Stimulated activated CD8-positive, alpha-beta memory T cell treated with anti-CD3 and anti-CD28 coated beads, Interleukin-7, amount 100 ng/mL, for 4 hours (primary cell): ENCODE measurements at places on chromosomes 13 and 19.

DNA sequence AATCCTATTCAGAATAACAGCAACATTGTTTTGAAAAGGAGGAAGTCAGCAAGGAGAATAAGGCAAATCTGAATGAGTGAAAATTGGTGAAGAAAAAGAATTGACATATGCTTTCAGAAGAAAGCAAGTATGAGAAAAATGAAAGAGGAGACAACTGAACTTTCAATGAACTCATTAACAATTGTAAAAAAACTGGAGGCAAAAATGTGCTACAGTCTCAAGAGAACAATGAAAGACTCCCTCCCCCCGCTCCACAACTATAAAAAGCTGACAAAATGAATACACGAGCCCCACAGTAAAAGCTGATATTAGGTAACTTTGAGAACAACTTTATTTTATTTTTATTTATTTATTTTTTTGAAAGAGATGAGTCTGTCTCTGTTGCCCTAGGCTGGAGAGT is 373.1 kb downstream of the DIAPH3 start:
- DNase-seq: no peak

GRCh38 chr19:17149393-17150135 is 65.6 kb upstream of the USE1 start:
- no peak for DNase-seq

GRCh38 chr13:85694992-85695391 is 104.2 kb downstream of the SLITRK6 start:
- DNase-seq: no peak

DNA sequence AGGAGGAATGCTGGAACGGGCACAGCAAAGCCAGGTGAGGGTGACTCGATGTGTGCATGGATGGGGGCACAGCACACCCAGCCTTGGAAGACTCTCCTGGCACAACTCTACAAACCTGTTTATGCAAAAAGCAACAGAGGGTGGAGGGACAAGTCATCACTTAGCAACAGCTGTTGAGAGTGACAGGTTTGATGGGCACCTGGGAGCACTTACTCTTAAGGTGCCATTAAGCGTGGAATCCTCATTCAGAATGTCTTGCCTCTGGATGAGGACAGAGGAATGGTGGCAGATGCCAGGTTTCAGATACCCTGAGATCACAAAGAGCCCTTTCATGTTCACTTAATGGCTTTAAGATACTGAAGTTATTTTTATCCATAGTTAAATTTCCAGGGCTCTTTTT is 97.0 kb downstream of the DCT start:
- DNase-seq: no peak

DNA sequence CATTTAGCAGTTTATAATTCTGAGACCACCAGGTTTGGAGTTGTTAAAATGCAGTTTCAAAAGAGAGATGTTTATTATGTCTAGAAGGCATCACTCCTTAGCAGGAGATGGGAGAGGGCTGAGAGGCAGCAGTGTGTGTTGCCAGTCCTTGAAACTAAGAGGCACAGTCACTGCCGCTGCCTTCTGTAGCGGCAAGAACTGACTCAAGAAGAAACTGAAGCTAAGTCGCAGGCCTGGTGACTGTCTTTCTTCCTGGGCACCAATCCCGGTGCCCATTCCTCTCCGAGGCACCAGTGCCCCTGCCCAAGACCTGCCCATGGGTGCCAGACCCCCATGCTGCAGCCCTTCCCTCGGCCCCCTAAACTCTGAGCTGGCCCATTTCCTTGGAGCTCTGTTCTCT is 20.1 kb downstream of the N4BP2L1 start:
- DNase-seq: no peak

DNA sequence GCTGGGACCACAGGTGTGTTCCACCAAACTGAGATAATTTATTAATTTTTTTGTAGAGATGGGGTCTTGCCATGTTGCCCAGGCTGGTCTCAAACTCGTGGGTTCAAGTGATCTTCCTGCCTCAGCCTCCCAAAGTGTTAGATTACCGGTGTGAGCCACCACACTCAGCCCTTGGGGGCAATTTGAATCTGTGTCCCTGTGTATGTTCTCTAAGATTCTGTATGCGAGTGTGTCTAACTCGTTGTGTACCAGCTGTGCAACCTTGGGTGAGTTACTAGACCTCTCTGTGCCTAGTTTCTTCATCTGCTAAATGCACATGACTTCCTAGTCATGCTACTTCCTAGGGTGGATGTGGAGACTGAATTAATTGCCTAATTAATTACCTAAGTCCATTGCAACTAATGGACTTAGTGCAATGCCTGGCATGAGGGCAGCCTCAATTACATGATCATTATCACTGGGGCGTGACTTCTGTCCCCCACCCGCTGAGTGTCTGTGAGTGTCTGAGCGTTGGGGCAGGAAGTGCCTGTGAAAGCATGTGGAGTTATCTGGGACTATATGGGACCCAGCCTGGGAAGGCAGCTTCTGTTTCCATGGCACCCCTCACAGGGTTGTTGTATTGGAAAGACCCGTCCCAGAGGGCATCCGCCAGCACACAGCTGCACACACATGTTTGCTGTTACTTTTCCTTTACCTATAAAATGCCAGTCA is 1.8 kb upstream of the NCCRP1 start:
- DNase-seq: no peak

DNA sequence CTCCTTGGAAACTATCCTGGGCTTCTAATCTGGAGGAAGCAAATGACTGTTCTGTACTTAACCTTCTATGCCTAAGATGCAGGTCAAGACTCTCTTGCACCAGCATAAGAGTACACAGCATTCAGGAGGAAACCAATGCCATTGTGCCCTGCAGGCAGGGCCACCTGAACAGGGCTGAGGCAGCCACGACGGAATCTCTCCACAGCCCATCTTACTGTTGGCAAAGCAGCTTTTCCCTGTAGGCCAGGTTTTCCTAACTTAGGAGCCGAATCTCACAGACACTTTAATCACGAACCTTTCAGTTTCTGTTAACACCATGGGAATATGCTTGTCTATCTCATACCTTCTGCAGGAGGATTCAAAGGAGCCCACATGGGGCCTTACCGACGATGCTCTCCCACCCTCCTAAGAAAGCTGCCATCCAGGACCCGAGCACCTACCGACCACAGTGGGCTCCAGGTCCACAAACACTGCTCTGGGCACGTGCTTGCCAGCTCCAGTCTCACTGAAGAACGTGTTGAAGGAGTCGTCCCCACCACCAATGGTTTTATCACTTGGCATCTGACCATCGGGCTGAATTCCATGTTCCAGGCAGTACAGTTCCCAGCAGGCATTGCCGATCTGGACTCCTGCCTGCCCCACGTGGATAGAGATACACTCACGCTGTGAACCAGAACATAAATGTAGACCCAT is 2.6 kb downstream of the TUBA3C start:
- DNase-seq: no peak

- DNase-seq: no peak
Observed at GRCh38 chr13:31184451-31184850, 15.3 kb upstream of the B3GLCT start.

- no peak for DNase-seq
Observed at GRCh38 chr13:27396252-27396846, 28.1 kb upstream of the GTF3A start.

DNA sequence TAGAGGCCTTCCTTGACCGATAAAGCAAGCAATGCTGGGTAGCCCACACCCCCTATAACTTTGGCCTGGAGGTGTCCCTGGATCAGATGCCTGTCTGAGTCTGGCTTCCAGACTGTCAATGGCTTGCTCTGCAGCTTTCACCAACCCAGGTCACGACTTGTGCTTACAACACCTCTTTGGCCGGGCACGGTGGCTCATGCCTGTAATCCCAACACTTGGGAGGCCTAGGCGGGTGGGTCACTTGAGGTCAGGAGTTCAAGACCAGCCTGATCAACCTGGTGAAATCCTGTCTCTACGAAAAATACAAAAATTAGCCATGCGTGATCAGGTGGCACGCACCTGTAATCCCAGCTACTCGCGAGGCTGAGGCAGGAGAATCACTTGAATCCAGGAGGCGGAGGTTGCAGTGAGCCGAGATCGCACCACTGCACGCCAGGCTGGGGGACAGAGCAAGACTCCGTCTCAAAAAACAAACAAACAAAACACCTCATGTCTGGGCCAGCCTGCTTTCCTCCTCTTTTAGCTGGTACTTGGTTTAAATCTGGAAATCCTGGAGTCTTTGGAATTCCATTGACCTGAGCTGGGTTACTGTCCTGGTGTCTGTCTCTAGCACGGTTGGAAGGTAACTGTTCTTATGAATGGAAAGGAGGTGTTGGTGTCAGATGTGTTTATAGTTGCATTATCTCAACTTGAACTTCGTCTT is 10.3 kb upstream of the GARRE1 start:
- DNase-seq: no peak

DNA sequence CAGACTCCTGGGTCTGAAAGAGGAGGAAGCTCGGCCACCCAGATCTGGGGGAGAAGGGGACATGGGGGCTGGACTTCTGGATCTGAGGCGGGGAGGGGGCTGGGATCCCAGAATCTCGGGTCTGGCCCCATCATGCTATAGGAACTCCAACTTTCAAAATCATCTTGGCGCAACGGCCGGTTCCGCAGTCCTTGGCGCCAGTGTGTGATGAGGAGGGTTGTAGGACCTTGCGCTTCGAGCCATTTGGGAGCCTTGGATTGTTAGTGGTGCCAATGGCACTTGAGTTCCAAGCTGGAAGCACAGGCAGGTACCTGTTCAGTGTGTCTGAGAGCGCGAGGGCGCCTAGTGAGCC is 324 bp downstream of the RUVBL2 start:
- DNase-seq: no peak

- DNase-seq: no peak
Observed at GRCh38 chr13:80309926-80310325, 31.0 kb downstream of the SPRY2 start.

DNA sequence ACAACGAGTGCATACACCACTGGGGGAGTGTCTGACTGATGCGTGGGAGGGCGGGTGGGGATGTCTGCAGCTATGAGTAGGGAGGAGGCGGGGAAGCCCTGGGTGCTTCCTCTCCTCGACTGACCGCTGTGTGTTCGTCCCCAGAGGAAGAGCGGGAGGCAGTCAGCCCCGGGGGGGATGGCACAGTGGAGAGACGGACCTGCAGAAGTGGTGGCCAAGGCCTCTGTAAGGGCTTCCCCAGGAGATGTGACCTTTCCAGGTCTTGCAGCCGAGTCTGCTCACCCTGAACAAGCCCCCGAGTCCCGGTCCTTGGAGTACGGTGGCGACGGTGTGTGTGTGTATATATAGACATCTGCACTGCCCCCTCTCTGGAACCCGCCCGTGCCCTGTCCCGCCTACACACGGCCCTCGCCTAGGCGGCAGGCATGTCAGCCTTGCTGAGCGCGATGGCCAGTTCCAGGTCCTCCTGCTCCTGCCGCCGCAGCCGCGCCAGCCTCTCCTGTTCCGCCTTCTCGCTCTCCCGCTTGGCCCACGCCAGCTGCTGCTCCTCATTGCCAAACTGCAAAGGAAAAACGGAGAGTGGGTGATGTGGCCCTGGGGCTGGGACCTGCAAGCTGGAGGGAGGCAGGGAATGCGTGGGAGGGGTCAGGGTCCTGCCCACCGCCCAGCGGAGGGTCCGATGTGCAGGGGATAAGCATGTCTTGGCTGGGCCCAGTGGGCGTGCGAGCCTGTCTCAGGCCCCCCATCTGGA is 30.8 kb downstream of the KLF2 start:
- DNase-seq: no peak

DNA sequence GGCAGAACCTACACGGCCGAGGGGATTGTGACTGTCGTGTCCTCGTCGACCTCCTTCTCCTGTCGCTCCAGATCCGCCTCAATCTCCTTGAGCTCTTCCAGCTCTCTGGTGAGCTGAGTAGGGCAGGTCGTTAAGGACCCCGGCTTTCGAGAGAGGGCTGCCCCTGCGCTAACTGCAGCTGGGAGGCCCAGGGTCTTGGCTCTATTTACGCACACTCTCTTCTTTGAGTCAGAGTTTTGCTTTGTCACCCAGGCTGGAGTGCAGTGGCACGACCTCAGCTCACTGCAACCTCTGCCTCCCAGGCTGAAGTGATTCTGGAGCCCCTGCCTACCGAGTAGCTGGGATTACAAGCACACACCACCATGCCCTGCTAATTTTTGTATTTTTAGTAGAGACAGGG is 7.6 kb downstream of the SPC24 start:
- no peak for DNase-seq
